Left forelimb (tissue), 1 donor: ENCODE measurements at places on chromosomes 1 and 21.

- DNase-seq: no peak
Measured at GRCh38 chr1:214540324-214540723, 11.1 kb downstream of the PTPN14 start.

- no peak for DNase-seq
Measured at GRCh38 chr1:87108814-87109411, 194.5 kb downstream of the HS2ST1 start.

GRCh38 chr1:160952129-160952510 is 2.5 kb downstream of the ITLN2 start:
- no peak for DNase-seq

DNA sequence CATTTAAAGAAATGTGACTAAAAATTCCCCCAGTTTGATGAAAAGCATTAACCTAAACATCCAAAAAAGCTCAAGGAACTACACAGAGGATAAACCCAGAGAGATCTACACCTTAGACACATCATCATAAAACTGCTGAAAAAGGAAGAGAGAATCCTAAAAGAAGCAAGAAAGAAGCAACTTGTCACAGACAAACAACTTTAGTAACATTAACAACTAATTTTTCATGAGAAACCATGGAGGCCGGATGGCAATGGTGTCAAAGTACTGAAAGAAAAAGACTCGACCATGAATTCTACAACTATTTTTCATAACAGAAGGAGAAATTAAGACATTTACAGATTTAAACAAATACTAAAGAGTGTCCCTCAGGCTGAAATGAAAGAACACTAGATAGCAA is 17.7 kb downstream of the ZNF644 start:
- DNase-seq: no peak

GRCh38 chr1:206503591-206504362 is 3.6 kb upstream of the RASSF5 start:
- no peak for DNase-seq

DNA sequence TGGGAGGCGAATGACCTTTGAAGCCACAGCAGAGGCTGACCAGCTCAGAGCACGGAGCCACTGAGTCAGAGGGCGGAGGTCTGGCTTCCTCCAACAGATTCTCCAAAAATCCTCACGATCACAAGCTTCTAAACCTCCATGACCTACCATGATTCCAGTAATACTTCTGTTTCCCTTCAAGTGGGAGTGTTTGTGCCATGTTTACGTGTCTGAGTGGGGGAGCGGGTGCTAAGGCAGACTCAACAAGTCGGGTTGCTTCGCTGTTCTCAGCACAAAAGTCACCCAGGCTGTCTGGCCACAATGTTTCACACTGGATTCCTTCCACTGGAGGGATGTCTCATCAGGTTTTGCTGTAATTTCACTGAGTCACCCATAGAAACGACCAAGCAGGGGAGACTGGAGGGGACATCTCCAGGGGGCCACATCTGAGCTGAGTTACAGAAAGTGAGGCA is 86.2 kb downstream of the SLC66A1 start:
- DNase-seq: no peak

DNA sequence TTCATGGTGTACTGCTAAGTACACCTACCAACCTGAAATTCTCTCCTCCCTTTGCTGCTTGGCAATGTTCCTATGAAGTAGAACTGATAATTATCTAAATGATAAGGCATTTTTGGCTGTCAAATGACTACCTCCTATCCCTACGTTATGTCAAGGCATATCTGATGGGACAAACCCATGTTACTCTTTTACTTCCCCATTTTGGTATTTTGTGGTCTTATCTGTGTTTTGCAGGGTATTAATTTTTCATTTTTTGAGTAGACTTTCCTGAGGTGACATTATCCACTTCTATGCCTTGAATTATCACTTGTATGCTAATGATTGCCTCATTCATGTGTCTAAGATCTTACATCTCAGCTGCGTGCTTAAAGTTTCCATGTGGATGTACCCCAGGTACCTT is 499.6 kb upstream of the B3GALT2 start:
- no peak for DNase-seq
